ENCODE measurements at places on chromosomes 5 and 9. TPM values are rescaled to one million over a fixed set of nuclear protein-coding genes. Genes with fewer than 3 reads are reported as not detected.

- no peak for DNase-seq
Measured at GRCh38 chr9:93197670-93198069, 13.7 kb downstream of the WNK2 start.

SLC4A9 gene
- total RNA-seq, result not detected

DNA sequence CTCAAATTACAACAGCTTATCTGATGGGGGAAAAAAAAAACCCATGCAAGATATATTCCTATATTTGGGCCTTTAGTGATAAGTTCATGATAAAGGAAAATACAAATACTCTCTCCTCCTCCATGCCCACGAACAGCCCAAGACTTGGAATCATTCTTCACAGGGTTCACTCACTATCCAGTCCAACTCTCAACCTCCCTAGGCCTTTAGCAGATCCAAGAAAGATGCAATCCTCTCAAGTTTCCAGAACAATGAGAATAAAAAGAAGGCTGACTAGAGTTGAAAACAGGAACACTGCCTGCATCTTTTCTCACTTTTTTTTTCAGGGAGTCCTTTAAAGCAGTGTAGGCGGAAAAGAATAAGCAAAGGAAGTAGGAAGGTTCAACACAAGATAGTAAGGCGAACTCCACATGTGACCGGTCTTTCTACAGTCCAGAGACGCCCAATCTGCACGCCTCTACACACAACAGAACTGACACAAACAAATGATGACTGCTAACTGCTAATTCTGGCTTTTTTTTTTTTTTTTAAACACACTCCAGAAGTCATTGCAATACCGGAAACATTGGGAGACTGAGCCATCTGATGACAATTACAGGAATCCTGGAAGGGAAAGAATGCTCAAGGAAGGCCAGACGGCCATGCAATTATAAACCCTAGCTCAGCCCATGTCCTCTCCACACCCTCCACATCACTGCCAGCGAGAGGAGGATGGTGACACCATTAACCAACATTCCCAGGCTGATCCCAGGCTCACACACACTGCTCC, 75.4 kb downstream of the BNC2 start:
- DNase-seq, result no peak

GRCh38 chr9:112032009-112032408, 135.4 kb downstream of the UGCG start:
- no peak for DNase-seq

DNA sequence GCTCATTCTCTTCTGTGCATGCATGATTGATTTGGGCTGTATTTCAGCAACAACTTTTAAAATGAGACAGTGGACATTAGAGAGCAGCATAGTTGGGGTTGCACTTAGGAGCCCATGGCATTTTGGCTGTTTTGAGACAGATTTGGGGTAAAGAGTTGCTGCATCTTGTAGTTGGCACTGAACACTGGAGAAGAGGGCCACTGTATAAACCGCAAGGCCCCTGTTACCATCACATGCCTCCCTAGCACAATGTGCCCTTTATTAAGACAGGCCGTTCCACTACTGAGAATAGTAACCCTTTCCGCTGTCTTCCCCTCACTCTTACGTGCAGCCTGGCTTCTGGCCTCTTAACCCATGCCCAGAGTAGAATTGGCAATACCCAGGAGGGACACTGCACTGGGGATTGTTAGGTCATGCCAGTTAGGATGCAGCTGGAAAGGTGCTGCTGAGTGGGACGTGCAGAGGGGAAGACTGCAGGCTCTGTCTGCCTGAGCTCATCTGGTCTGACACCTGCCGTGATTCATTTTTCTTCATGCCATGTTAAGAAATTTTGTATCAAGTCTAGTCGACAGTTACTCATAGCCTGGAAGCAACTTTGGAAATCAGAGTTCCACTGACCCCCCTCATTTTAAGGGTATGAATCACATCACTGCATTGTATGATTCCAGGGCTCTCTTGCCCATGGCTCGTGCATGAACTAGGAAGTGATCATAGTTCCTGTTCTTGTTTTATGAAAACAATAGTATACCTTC, 146.9 kb upstream of the DMRT1 start:
- DNase-seq, result no peak

DNA sequence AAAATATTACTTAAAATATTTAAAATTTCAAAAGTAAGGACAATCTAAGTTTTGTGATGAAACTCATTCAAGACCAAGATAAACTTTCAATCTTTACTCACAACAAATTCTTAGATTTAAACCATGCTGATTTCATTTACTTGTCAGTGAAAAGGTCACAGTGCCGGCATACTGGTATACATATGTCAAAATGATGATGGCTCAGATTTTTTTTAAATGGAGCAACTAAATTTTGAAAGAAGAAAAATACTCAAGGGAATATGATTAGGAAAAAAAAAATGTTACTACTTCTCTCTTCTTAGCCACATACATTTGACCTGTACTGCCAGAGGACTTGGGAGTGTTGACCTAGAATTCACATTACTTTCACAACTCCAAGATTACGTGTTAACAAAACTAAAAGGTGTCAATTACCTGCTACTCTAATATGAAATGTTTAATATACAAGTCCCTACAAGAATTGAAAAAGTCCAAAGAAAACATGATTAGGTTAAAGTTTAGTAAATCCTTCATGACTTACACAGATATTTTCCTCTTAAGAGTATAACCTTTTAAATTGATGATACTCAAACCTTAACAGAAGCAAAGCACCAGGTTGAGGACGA, 4.6 kb downstream of the EFNA5 start:
- no peak for DNase-seq

DNA sequence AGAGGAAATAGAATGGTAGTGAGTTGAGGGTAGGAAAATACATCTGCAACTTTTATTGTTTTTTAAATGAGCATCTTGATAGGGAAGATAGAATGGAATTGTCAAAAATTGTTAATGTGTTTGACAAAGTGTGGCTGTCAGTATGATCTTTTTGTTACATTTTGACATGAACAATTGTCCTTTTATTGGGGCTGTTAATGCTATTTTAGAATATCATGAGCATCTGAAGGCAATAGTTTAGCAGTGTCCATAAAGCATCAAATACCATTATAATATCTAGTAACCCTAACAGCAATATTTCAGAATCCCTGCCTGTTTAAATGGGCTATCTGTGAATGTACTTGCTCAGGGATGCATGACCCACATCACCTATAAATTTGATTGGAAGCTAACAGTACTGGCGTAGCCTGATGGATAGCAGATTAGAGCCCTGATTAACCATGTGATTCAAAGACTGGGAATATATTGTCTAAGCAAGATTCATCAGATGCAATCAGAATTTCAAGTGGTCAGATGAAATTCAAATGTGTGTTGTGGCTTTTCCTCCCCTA, 37.8 kb downstream of the TLE4 start:
- DNase-seq, result no peak

SLC1A1 gene
- total RNA-seq, result not detected

DNA sequence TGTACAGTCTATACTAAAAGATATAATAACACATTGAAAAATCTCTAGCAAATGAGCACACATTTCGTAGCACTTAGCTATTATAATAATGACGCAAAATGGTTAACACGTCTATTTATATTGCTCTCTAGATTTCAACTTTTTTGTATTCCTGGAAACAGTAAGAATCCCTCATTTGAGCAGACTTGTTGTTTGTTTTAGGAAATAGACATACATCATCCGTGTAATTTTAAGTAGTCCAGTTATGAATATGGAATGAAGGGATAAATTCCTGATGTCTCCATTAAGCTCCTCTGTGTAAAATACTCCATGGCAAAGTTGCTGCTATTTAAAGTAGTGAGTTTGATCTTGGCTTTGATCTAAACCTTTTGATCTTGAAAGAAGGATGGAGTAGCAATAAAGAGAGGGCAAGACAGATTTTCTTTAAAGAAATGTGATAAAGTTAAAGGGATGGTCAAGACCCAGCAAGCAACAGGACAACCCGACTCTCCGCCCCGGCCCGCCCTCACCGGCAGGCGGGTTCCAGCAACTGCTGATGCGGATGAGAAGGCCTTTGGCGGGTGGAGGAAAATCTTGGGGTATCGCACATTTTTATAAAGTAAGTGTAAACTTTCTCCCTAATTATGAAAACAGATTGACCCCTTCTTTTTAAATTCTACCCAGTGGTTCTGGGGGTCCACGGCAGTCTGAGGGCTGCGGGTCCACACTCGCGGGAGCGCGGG, 277.4 kb downstream of the AOPEP start:
- DNase-seq, result no peak

KIF24 gene
- 0.08 TPM for total RNA-seq

- no peak for DNase-seq
Measured at GRCh38 chr5:149608936-149609545, 27.7 kb downstream of the ARHGEF37 start.

NKD2 gene
- not detected for total RNA-seq

GRCh38 chr9:126225611-126226609, 100.7 kb upstream of the MVB12B start:
- DNase-seq, result no peak

GRCh38 chr9:125654121-125654520, 52.9 kb downstream of the MAPKAP1 start:
- no peak for DNase-seq

SCGB3A2 gene
- total RNA-seq, result not detected

WDR31 gene
- 0.43 TPM for total RNA-seq

SLCO4C1 gene
- total RNA-seq, result 0.22 TPM

DNA sequence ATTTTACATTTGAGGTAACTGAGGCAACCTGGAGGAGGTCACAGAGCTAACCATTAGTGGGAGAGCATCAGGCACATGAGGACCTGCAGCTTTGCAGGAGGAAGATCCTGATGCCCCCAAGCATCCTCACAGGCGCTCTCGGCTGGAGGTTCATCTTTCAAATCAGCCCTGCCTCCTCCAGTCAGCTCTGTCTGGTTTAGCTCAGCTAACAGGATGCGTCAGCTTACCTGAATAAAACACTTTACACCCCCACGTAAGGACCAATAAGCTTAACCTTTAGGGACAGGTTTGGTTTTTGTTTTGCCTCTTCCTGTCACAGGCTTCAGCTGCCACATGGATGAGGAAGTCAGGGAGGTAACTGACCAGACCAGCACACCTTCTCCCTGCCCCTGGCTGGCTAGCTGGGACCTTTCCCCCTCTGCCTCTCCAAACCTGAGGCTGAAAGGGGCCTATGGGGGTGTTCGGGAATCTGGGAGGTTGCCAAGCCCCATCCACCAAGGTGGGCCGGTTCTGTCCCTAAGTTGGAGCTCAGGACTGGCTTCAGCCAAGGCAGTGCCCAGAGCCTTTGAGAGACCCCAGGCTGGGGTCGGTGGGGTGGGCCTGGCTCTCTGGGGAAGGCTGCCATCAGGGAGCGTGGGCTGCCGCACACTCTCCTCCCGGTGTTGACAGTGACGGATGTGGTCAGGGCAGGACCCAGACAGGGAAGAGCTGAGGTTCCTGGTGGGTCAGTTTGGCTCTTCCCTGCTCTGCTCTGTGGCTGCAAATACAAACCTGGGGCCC, 20.0 kb upstream of the FCN1 start:
- DNase-seq, result no peak

RNF208 gene
- total RNA-seq, result 0.49 TPM

TMEM232 gene
- 0.92 TPM for total RNA-seq

DNA sequence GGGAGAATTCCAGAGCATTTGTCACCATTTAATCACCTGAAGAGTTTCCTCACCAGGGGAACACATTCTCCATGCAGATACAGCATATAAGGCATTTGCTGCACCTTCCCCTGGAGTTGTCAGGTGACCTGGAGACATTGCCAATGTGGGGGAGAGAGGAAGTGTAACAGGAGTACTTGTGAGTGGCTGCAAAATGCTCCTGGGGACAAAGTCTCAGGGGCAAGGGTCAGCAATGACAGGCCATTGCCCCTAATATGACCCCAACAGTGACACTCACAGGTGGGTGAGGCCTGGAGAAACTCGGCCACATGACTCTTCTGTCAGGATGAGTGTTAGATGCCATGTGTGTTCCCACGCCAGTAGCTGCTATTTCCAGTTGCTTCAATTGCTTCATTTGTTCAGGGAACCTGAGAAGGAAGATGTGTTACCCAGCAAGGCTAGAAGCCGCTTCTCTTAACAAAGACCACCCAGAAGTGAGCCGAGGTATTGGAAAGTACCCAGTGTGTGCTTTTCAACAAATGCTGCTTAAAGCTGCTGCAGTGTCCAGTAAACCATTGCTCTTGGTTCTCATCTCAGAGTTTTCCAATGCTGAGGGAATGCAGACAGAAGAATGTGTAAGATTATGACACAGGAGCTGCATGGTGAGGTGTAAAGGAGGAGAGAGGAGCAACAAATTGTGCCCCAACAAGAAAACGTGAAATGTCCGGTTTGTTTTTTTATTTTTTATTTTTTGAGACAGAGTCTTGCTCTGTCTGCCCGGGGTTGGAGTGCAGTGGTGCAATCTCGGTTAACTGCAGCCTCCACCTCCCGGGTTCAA, 128.2 kb upstream of the SLC44A1 start:
- DNase-seq, result no peak

- DNase-seq, result no peak
Measured at GRCh38 chr5:137268646-137269045, 230.5 kb downstream of the SPOCK1 start.

DNA sequence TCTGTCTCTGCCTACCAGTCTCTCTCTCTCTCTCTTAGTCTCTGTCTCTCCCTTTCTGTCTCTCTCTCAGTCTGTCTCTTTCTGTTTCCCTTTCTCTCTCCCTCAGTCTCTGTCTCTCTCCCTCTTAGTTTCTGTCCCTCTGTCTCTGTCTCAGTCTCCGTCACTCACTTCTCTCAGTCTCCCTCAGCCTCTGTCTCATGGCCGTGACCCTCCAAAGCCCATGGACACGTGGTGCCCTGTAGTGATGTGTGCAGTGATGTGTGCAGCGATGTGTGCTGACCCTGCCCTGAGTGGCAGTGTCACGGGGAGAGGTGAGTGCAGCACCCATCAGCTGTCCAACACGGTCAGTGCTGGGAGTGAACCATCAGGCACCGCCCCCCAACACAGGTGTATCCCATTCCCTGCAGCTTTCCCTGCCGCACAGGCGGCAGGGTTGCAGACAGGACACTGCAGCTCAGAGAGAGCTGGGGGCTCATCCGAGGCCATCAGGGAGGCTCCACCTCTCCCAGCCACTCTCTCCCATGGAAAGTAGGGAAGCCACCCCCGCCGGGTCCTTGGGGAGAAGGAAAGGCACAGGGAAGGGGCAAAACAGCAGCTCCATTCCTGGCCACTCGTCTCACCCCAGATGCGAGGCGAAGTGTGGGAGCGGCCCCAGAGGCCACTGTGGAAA, 794 bp upstream of the LRRC14B start:
- no peak for DNase-seq

DNA sequence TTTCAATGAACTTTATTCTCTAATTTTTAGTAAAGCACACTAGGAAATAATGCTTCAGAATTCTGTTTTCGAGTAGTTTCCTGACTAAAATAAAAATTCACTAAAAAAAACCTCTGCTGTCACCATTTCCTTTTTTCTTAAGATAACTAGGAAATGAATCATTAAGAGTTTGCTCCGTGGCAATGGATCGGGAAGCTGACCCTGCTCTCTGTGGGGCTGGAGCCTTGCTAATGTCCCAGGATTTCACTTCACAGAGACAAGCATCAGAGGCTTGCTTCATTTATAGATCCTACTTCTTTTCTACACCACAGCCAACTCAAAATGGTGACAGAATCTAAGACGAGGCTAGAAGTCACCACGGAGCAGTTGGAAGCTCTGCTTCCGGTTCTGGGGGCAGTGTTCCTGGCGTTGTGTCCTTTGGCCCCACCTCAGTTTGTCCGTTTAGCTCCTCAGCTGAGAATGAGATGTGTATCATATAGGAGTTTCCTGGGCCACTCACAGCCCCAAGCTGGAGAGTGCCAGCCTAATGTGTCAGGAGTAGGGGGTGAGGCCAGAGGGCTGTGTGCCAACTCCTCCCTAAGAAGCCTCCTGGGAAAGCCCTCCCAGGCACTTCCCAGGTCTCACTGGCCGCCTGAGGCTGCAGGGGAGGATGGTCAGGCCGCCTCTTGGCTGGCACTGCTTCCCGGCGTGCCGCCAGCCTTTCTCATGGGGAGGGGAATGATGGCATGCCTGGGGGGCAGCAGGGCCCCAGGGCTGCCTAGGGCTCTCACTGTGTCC, 19.6 kb downstream of the TENT4A start:
- DNase-seq, result no peak
